ENCODE measurements at places on chromosomes 2 and 18. TPM values are rescaled to one million over a fixed set of nuclear protein-coding genes. Genes with fewer than 3 reads are reported as not detected.

EFEMP1 gene
- polyA plus RNA-seq, result not detected

PMAIP1 gene
- 84.5 TPM for polyA plus RNA-seq

ST6GAL2 gene
- polyA plus RNA-seq, result not detected

MATN3 gene
- not detected for polyA plus RNA-seq

MAPK4 gene
- polyA plus RNA-seq, result not detected

BMP10 gene
- not detected for polyA plus RNA-seq

Measured in CD4-positive, CD25-positive, alpha-beta regulatory T cell (primary cell).